ENCODE measurements at places on chromosomes 6 and 20.

GRCh38 chr6:75438442-75439116 is 55.0 kb downstream of the FILIP1 start:
- DNase-seq: no peak

DNA sequence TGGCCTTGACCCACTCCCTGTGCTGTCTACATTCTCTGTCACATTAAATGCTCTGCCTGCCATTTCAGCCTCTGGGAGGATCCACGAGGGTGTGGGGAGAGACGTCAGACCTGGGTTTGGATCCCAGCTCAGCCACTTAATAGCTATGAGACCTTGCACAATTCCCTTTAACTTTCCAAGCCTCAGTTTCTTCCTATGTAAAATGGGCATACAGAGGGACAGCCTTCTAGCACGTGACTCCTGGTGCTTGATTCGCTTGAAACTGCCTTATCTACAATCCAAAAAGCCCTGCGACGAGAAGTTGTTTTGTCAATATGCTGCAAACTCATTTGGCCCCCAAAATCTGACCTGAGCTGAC is 40.0 kb downstream of the TOX2 start:
- DNase-seq: no peak

DNA sequence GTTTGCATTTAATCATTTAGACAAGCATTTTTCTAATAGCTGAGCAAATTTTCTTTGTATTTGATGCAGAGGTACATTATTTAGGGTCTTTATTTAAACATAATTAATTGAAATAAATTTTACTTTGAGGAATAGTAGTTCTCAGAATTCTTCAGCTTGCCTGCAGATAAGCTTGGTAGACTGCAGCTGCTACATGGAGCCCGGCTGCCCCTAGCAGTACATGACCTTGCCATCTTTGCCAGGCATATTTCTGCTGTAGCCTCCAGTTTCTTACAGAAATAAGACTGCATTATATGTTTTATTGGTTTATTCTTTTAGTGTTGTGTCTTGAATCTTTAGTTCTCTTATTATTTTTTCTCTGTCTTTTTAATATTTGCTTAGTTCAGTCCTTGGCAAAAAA is 396.8 kb downstream of the QKI start:
- no peak for DNase-seq

DNA sequence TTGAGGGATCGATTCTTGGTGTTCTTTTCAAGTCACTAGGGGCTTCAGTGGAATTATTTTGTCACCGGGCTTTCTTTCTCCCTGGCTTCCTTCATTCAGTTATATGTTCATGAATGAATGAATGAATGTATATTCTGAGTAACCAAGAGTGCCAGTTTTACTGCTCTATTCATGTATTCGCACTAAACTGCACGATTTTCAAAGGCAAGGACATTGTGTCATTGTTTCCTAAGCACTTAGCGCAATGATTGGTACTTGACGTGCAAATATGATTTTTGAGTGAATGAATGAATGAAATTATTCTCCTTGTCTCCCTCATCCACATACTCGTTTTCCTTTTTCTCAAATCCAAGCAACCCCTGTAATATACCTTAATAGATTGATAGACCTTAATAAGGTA is 822 bp downstream of the AFG1L start:
- DNase-seq: peak; percentile 44

DNA sequence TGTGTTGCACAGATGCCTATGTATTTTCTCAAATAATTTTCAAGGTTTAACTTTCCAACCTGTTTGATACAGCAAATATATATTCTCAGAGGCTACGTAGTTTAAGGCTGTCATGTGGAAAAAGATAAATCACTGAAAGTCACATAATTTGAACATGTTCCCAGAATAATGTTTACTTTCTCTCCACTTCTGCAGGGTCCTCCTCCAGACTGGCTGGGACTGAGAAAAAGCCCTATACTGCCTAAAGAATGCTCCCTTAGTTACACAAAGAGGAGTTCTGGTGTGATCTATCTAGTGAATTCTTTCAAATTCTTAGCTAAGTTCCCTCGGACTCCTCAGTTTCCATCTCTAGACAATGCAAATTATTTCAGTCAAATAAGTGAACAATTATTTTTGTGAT is 411.0 kb downstream of the C6orf118 start:
- no peak for DNase-seq

GRCh38 chr6:155889410-155889809 is 433.8 kb upstream of the NOX3 start:
- DNase-seq: no peak

- DNase-seq: no peak
These were observed 97.5 kb downstream of the CDH26 start for GRCh38 chr20:60055740-60056139.

DNA sequence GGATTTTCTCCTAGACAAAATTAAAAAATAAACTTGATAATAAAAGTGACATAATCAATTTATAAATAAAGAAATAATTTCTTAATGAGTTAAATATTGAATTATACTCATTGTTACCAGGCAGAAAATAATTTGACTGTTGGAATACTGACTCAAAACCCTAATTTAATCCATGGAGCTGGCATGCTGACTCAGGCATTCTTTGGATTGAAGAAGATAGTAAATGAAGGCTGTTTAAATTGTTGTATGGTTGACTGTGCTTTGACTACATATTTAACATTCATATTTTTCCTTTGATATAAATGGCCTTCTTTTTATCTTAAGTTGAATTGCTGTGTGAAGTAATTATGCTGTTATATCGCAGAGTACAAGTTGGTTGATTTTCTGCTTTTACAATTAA is 11.7 kb downstream of the MANEA start:
- DNase-seq: no peak

DNA sequence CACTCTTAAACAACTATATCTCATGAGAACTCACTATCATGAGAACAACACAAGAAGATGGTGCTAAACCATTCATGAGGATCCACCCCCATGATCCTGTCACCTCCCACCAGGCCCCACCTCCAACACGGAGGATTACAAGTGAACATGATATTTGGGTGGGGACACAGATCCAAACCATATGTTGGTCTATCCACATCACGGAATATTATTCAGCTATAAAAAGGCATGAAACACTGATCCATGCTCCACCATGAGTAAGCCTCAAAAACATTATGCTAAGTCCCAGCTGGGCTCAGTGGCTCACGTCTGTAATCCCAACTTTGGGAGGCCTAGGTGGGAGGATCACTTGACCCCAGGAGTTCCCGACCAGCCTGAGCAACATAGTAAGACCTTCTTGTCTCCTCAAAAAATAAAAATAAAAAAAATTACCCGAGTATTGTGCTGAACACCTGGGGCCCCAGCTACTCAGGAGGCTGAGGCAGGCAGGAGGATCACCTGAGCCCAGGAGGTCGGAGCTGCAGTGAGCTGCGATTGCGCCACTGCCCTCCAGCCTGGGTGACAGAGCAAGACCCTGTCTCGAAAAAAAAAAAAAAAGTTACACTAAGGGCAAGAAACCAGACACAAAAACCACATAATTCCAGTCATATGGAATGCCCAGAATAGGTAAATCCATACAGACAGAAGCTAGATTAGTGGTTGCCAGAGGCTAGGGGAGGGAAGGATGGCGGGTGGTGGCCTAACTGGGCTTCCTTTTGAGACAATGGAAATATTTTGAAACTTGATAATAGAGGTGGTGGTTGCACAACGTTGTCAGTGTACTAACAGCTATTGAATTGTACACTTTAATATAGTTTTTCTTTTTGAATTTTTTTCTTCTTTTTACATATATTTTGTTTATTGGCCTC is 43.1 kb downstream of the ZNF217 start:
- no peak for DNase-seq

DNA sequence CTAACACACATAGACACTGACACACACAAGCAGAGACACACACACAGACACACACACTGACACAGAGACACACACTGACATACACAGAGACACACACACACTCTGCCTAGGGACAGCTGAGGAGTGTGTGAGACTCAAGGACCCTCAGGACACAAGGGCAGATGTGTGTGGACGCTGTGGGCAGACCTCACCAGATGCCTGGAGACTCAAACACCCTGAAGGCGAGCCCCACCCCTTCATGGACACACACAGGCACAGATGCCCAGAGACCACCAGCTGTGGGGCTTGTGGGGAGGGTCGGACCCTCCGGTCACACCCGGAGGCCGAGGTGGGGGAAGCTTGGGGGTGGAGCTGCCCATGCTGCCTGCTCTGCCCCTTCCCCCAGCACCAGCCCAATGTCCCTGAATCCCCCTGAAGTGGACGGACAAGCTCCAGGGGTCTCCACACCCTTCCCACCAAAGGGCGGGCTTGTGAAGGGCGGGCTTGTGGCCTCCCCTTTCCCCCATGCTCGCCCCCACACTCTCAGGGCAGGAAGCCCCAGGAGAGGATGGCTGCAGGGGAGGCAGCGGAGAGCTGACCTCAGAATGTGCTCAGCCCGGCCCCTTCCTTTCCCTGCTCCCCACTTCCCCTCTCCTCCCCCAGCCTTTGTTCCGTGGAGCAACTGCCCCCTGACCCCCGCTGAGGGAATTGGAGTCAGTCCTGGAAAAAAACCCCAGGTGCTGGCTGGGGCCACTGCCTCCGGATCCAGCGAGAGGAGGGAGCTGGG is 13.9 kb upstream of the ABHD16B start:
- DNase-seq: no peak

GRCh38 chr6:113960795-113961194 is 10.2 kb downstream of the HDAC2 start:
- DNase-seq: no peak

DNA sequence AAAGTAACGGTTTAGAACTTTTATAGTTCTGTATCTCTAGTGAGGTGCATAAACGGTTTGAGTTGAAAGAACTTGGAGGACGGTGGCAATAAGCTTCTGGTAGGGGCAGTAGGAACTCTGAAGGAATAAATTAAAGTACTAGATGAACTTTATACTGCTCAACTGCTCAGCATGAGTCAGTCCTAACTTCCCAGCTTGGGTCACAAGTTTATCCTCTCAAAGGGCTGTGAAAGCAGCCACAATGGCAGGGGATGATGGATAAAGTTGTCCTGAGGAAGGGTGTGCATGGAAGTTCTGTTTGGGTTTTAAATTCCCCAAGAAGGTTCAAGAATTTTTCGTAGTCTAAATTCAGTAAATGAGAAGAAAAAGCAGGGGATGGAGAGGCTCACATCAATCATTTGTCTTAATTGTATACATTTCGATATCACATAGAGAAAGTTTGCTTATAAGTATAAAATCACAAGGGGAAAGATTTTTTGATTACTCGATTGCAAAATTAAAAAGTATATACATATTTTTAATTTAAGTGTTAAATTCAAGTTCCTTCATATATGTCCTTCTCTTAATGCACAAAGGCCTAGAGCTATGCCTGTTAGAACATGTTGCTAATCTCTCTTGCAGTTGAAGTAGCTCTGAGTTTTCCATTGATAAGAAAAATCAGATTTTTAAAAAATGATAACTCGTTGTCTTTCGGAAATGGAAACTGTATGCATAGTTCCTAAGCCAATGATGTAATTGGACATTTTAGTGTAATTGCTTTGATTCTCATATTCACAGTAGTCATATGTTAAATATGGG is 55.3 kb upstream of the JAG1 start:
- DNase-seq: no peak

- DNase-seq: no peak
These were observed 1.7 kb downstream of the RSPO3 start for GRCh38 chr6:127120023-127120786.

- no peak for DNase-seq
These were observed 60.2 kb downstream of the MRAP2 start for GRCh38 chr6:84093441-84094435.

DNA sequence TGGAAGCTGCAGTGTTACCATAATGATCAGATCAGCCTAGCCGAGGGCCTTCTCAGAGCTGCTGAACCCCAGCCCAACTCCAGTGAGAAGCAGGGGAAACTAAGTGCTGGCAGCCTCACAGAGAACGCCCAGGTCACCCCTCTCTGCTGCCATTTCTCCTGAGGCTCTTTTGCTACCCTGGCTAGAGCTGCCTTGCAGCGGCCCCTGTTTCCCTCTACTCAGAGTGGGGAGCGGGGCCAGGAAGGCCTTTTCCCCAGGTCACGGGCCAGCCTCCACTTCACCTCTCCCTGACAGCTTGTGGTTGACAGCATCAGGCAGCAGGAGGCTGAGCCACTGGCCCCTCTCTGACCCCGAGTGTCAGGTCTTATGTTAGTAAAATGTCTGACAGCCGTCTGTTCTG is 22.7 kb downstream of the ACTR5 start:
- DNase-seq: no peak

DNA sequence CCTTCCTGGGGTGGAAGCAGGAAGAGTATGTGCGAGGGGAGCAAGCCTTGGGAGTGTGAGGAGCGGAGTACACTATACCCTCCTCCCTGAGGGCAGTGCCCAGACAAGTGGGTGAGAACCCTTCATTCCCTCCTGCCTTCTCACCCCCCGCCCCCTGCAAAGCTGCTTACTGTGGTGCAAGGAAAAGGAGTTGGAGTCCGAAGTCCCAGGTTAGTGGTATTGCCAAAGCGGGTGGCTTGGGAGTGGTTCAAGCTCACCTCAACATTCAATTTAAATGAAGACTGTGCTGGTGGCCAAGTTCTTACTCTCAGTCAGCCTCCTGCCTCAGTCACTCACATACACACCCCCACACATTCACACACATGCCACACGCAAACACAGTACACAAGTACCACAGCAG is 74.7 kb upstream of the PRDM1 start:
- no peak for DNase-seq

DNA sequence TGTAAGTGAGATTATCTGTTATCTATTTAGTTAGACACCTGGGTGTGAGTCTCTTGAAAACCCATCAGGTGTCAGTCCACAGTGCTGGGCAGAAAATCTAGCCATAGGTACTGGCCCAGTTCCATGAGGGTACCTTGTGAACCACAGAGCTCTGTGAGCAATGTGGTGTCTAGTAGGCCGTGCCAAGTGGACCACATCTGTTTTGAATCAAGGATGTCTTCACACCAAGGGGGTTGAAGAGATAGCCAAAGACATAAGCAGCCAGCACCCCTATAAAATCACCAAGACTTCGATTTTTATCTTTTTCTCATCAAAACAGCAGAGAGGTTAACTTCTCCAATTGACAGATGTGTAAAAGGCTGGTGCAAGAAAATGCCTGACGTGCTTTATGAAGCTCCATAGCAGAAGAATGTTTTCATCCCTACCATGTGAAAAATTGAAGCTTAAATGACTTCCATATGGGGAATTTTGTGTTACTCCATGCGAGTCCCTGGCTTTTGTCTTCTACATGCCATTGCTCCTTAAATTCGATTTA is 368.7 kb downstream of the HAO1 start:
- no peak for DNase-seq

DNA sequence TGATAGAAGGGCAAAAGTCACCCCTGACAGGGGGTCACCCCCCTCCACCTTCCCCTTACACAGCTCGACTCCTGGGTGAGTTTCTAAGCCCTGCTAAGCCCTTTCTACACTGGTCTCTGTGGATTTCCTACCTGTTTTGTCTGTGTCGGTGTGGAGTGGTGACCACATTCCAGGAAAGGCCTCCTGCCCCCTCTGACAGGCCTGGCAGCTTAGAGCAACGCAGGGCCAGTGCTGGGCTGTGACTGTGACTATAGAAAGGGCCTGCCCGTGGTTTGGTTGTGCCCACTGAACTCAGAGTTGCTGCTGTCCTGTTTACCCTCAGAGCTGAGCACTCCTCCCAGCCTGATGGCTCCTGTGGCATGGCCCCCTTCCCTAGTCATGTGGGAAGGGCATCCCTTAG is 109.0 kb downstream of the ARMC2 start:
- DNase-seq: no peak

GRCh38 chr6:3176562-3177355 is 19.4 kb upstream of the TUBB2A start:
- peak; percentile 15 for DNase-seq

GRCh38 chr6:136639702-136640101 is 89.5 kb upstream of the MAP7 start:
- DNase-seq: no peak

GRCh38 chr20:4412216-4412615 is 309.5 kb upstream of the PRND start:
- DNase-seq: no peak

GRCh38 chr6:157468574-157468973 is 87.6 kb downstream of the ZDHHC14 start:
- DNase-seq: no peak

All from Karpas-422 (cell line).